Activated T-cell treated with anti-CD3 and anti-CD28 coated beads for 1 hour (primary cell): ENCODE measurements at places on chromosomes 3 and 15.

DNA sequence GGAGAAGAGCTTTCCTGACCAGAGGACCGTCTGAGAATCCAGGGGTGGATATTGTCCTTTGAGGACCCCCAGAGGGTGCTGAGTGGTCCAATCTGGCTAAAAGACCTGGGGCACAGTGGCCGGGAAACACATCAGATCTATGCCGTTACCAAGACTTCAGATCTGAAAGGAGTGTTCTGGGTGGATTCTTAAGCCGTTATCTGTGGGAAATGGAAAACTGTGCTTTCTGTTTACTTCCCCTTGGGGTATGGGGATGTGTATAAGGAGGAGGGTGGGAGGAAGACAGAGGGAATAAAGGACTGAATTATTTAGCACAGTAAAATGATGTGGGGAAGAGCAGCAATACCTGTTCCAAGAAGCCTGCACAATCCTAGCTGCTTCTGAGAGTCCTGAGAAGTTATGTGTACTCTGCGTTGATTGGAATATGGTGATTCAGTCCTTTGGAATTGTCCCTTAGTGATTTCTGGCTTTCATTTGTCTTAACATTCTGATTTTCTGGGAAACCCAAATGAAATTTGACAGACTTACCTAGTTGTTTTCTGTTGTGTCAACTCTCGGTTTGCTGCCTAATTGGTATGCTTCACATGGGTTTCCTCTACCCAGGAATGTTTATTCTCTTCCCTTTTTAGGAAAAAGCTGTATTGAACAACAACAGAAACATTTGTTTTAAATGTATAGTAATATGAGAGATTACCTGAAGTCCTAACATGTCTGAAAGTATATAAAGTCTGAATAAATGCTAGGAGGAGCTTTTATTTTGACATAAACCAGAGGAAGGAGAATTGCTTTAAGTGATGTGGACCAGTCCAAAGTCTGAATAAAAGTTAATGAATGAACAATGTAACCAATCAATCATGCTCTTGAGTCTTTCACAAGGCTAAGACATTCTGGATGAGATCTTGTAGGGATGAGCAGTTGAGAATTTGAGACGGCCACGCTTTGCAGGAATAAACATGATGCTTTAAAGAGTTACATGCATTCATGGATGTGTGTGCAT is 427.1 kb upstream of the C2CD4B start:
- DNase-seq = no peak

DNA sequence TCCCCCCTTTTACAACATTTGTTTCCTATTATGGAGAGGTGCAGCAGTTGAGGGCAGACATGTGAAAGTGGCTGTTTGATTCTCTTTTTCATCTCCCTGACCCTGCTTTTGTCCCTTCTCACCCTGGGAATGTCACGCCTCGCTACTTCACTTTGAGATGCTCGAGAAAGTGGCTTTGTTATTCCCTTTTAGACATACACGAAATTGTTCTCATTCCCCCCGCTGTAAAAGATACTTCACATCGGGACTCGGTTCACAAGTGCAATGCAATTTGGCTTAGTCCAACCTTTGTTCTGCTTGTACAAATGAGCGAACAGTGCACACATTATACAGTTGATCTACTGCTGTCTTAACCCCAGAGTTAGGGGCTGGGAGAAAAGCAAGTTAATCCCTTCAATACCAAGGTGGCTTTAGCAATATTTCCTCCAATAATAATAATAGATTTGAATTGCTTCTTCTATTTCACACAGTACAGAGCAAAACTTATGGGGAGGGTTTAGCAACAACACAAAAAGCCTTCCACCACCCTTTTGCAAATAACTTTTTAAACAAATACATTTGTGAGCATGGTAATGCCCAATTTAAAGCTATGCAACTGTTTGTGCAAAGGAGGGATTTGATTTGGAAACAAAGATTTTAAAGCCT is 5.7 kb upstream of the FOXB1 start:
- DNase-seq = no peak

DNA sequence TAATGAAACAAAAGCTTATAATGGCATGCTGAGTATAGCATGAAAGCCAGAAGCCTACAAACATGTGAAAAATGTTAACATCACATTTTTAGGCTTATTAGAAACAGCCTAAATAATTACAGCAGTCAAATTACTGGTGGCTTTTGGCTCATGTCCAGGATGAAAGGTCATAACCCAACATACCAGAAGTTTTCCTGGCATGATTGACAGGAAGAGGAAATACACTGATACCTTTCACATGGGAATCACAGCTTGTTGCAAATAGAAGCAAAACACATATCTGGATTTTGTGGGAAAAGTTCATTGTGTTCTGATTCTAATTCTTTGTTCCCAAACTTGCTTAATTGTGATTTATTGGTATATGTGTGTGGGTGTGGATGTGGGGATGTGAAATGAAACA is 393.5 kb upstream of the ARRDC4 start:
- DNase-seq = no peak

DNA sequence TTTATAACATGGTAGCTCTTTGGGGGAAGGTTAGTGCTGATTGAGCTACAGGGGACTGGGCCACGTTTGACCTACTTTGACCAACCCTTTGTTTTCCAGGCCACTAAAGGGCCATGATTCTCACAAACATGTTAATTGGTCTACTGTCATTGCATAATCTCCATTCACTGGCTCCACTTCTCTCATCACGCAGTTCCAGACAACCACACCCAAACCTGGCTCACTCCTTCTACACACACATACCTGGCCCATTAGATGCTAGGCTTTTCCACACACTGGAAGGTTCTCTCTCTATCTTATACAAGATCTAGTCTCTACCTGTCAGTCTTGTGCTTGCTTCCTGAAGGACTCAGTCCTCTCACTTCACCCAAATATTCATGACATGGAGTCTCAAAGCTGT is 15.9 kb downstream of the TGM5 start:
- no peak for DNase-seq

DNA sequence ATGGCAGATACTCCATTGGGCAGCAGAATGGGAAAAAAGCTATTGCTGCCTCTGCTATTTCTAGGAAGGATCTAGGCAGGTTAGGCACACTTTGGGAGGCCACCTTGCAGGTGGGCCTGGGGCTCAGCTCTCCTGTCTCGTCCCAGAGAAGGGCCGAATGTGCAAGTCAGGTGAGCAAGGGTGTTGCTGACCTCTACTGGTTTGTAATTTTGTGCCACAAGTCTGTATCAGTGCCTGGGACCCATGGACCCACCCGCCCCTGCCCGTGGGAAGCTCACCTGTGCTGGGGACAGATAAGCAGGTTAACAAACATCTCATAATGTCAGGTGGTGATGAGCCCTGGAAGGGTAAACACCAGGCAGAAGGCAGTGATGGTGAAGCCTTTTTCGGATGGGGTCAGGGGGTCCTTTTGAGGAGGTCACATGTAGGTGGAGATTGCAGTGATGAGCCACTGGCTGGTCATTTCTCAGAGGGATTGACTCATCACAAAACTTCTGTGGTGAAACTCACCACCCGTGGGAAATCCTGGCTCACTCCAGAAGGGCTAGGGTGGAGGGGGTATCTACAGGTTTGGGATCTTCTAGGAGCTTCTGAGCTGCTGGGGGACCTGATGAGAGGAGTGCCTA is 161.3 kb downstream of the KLF13 start:
- DNase-seq = no peak

- no peak for DNase-seq
These were observed 31.4 kb upstream of the MGLL start for GRCh38 chr3:127853681-127854080.

GRCh38 chr3:148030975-148031374 is 621.8 kb downstream of the ZIC1 start:
- DNase-seq = no peak

DNA sequence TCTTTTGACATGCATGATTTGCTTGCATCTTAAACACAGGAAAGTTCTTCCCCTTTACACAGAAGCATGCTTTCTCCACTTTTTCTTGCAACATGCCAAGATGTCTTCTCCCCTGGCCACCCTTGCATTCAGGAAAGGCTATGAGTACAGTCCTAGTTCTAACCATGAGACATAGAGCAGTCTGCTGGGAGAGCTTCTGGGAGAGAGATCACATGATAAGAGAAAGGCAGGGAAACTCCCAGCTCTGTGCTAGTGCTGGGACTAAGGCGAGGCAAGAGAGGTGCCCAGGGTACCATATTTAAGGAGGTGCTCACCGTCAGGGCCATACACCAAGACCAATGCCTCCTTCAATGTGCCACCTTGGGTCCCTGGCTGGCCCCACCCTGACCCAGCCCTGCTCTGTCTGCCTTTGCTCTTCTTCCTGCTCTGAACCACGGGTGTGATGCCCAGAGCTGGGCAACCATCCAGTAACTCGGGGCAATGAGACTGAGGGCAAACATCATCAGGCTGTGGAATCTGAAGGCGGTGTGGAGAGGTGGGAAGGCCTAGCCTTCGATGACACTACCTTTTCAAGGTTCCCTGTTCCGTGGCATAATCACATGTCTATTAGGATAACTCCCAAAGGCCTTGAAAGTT is 77.4 kb upstream of the PRR20G start:
- no peak for DNase-seq

GRCh38 chr15:99076109-99076508 is 28.8 kb upstream of the SYNM start:
- DNase-seq = no peak

- DNase-seq = no peak
These were observed 295.3 kb downstream of the TLE3 start for GRCh38 chr15:69802432-69802831.

- DNase-seq = no peak
These were observed 269.7 kb upstream of the LYSMD4 start for GRCh38 chr15:100002787-100003536.

DNA sequence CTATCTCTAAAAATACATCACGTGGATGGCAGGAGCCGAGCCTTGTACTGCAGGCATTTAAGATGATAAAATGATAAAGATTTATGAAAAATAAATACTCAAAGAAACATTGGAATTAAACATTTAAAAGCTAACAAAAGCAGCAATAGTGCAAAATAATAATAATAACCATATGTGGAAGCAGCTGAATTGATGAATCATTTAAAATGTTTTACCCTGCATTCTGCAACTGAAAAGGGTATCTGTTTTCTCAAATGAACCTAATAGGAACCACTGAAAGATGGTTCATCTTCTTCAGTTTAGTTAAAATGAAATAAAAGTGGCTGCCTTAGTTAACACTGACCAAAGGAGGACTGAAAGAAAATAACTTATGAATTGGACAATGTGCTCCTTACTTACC is 436.1 kb downstream of the TUSC7 start:
- DNase-seq = no peak

- no peak for DNase-seq
These were observed 437.4 kb upstream of the TPRG1 start for GRCh38 chr3:188734395-188734794.

DNA sequence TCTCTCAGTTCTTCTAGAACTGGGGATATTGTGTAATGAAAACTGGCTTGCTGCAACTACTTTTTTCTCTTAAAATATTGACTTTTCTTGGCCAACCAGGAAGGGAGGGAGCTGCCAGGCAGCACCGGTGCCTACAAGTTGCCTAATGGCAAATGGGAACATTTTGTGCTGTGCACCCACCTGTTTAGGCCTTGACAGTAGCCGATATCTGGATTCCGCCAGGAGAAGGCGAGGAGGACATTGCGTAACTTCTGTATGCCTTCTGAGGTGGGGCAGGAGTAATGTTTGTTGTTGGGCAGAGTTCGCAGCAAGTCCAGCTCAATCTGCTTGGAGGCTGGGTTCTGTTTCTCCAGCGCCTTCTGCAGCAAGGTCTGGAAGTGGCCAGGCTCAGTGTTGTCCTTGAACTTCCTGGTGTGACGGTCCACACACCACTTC is 64.9 kb downstream of the TBC1D2B start:
- no peak for DNase-seq

- no peak for DNase-seq
These were observed 30.2 kb upstream of the ATOSA start for GRCh38 chr15:52709187-52709981.

- DNase-seq = peak; percentile 67
These were observed at the start of gene PXK for GRCh38 chr3:58332575-58333188. Gene PXK (plus strand): TSS chr3:58332892. CDS start chr3:58332989, 97 bp downstream.

DNA sequence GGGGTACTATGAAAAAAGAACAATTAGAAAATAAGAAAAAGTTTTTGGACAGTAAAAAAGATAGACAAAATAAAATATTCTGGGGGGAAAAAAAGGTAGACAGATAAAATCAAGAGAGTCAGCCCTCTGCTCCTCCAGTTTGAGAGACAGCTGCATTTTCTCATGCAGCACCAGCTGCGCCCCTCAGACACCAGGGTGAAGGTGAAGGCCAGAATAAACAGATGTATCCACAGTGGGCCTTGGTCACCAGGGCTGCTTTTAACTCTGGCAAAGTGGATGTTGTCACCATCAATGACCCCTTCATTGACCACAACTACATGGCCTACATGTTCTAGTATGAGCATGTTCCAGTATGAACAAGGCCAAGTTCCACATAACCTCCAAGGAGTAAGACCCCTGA is 13.9 kb upstream of the RNF7 start:
- DNase-seq = no peak

- DNase-seq = no peak
These were observed 87.4 kb downstream of the AAGAB start for GRCh38 chr15:67167091-67167490.
